ENCODE measurements at places on chromosomes 4 and X.
A peak's percentile ranks its signal among the peaks of the same experiment; 100 is the strongest.

DNA sequence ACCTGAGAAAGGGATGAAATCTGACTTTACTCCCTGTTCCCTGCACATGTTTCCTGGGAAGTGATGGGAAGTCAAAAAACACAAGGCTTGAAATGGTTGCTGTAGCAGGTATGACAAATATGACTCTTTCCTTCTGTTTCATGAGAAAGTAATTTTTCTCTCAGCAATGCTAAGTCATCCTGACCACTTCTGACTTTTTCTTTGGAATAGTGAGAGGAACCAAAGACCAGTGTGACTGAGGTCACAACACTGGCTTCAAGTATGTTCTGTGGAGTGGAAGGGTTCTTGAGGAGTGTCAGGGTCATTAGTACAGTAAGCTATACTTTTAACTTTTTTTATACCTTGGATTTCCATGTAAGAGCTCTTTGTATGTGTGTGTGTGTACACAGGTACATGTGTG lies 225.3 kb downstream of the PPP3CA start:
- DNase-seq: no peak

- DNase-seq: no peak
Observed at GRCh38 chr4:119707336-119707735, 78.7 kb upstream of the PDE5A start.

GRCh38 chr4:7802093-7802726 lies 137.5 kb downstream of the AFAP1 start:
- DNase-seq: peak; percentile 84

DNA sequence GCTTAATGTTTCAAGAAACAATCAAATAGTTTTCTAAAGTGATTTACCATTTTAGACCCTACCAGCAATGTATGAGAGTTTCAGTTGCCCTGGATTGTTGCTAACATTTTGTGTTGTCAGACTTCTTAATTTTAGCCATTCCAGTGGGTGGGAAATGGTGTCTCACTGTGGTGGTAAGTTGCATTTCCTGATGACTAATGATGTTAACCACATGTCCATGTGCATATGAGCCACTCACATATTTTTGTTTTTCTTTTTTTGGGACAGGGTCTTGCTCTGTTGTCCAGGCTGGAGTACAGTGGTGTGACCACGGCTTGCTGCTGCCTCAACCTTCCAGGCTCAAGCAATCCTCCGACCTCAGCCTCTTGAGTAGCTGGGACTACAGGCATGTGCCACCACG lies 48.3 kb downstream of the MED28 start:
- DNase-seq: no peak

GRCh38 chrX:64184396-64184795 lies 21.1 kb downstream of the AMER1 start:
- DNase-seq: no peak

DNA sequence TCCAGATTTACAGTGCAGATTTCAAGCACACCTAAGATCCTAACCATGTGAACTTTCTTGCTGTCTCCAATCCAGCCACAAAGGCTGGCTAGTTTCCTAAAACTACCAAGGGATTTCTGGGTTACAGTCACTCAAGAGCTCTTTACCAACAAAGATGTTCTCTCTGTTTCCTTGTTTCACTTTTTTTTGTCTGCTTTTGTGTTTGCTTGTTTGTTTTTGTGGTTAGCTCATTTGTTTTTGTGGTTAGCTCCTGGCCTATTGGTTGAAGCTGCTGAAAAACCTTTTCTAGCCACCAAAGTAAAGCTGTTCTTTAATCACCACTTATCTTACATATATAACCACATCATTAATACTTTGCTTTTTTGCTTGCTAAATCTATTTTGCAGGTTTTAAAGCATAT lies 642.5 kb upstream of the GALNTL6 start:
- DNase-seq: no peak

- DNase-seq: no peak
Observed at GRCh38 chr4:124480061-124480460, 232.5 kb downstream of the ANKRD50 start.

- no peak for DNase-seq
Observed at GRCh38 chrX:70769659-70770227, 138.8 kb downstream of the TEX11 start.

GRCh38 chr4:69601065-69601464 lies 38.4 kb downstream of the UGT2A2 start:
- no peak for DNase-seq

DNA sequence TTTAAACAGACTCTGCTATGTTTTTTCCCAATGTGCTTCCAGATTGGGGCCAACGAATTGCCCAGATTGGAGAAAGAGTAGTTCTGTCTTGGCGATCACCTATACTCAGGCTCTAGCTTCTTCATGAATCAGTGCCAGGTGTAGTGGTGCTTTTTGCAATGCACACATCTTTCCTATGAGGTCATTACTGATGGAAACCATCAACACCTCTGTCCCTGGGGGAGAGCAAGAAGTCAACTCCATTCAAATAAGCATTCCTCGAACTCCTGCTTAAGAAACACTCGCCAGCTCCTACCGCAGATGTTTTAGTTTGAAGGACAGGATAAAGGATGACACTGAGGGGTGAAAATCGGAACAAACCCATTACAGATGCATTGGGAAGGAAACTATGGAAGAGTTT lies 156.5 kb upstream of the DKK2 start:
- no peak for DNase-seq

DNA sequence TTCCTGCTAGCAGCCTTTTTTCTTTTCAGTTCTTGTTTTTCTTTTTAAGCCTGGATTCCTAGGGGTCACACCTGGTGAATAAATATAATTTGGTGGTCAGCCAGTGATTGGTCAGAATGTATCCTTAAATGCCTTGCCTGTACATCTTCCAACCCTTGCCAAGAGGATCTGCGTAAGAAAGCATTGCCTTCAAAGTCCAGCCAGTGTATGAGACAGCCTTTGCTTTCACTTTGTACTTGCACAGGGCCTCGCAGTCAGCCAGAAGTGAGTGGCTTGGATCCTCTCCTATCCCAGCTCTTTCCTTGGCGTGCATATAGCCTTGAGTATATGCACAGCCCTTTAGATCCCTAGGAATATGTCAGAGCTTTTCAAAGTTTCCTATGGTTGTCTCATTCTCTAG lies 22.2 kb downstream of the KANTR start:
- no peak for DNase-seq

DNA sequence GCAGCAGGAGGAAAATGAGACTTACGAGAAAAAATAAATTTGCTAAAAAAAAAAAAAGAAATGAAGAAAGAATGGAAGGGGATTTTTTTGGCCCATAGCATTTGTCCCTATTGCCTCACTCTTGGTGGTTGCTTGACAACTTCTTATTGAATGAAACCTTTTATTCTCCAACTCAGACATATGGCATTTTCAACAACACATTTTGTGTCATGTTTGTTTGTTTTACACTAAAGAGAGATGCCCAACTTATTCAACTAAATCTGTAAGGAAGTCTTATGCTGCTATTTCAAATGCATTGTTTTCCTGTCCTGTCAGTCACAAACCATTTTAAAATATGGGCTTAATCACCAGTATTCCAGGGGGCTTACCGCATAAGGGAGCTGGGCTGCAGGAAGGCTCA lies 409.1 kb upstream of the TENM3 start:
- no peak for DNase-seq

DNA sequence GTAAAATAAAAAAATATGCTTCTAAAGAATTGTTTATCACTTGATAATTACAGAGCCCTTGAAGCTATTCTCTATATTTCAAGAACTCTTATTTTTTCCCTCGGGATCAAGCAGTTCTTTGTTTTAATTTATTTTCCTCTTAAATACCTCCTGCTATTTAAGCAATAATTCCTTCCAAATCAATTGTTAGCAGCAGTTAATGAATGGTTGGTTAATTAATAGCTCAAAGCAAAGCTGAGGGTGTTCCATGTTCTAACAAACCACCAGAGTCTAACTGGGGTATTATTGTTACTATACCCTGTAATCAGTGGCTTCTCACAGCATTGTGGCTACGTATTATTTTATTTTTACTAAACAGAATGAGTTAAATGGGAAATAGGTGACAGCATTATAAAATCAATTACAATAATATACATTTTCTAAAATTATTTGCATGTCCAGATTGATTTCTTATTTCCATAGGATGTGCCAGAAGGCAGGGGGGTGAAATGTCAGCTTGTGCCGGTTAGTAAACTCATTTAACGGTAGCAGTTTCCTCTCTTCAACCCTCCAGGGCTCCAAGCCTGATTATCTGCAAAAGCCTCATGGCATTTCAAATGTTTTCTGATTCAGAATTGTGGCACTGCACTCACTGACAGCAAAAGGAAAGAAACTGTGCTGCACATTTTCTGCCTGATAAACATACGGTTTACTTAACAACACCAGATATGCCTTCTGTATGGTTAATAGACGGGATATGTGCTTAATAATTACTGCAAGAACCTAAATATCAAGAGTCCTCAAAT lies 286.9 kb upstream of the EMCN start:
- no peak for DNase-seq

- DNase-seq: no peak
Observed at GRCh38 chr4:122899682-122900081, 22.7 kb downstream of the NUDT6 start.

DNA sequence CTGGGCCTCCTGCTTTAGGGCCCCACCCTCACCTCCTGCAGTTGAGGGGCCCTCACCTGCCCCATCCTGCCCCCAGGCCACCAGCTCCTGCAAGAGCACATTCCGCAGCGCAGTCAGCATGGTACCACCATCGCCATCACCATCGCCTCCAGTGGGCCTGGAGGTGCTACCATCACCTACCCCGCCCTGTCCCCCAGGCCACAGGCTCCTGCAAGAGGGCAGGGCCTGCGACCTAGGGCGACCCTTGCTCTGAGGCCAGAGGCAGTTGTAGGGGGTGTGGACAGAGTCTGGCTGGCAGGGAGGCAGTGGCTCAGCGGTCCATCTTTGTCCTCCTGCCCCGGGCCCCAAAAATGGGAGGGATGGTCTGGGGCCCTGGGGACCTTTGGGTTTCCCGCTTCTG lies 3.9 kb upstream of the HAUS7 start:
- DNase-seq: peak; percentile 9

- DNase-seq: no peak
Observed at GRCh38 chr4:77615153-77615552, 9.5 kb downstream of the CXCL13 start.

- DNase-seq: no peak
Observed at GRCh38 chr4:16113741-16114140, 29.9 kb upstream of the PROM1 start.

- no peak for DNase-seq
Observed at GRCh38 chr4:85793233-85793585, 318.3 kb downstream of the ARHGAP24 start.

DNA sequence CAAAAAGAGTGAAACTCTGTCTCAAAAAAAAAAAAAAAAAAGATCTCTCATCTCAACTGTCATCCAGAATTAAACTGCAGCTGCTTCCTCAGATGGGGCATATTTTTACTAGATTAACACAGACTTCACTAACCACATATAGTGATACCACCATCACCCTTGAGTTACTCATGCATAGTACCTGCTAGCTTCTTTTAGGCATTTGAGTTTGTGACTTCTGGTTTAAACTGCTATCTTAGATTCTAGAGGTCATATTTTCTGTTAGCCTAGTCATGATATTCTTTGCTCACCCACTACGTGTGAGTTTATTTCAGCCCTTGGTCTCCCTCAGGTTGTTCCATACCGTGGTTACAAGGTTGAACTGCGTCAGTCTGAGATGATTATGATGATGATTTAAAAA lies 154.9 kb upstream of the BMP3 start:
- no peak for DNase-seq

- DNase-seq: no peak
Observed at GRCh38 chr4:95963456-95963855, 123.6 kb downstream of the PDHA2 start.

DNA sequence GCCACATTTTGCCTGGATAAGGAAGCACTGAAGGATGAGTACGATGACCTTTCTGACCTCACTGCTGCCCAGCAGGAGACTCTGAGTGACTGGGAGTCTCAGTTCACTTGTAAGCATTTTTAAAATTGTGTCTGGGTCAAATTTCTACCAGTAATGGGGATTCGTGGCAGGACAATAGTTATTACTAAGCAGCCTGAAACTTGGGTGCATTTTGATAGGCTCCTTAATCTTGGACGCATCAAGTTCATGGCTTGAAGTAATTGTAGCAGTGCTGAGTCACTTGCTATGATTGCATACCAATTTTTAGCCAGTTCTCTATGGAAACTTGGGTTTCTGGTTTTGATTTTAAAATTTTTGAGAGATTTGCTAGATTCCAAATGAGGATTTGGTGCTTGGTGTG lies 4.3 kb downstream of the PGRMC1 start:
- no peak for DNase-seq

GRCh38 chr4:123830930-123831329 lies 434.3 kb downstream of the SPRY1 start:
- no peak for DNase-seq

DNA sequence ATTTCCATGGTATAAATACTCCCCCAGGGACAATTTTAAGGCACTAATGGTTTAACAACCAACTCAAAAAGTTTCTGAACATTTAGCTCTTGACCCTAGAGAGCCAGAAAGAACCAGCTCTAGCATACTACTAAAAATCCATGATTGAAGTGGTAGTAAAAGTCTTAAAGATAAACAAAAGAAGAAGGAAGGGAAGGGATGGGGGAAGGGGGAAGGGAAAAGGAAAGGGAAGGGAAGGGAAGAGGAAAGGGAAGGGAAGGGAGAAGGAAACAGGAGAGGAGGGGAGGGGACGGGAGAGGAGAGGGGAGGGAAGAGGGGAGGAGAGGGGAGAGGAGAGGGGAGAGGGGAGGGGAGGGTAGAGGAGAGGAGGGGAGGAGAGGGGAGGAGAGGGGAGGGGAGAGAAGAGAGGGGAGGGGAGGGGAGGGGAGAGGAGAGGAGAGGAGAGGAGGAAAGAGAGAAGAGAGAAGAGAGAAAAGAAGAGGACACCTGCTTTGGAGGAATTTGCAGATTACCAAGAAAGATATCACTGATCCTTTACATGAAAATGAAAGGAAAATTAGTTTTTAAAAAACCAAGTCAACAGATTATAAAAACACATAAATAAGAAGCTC lies 26.4 kb upstream of the FAM241A start:
- no peak for DNase-seq

DNA sequence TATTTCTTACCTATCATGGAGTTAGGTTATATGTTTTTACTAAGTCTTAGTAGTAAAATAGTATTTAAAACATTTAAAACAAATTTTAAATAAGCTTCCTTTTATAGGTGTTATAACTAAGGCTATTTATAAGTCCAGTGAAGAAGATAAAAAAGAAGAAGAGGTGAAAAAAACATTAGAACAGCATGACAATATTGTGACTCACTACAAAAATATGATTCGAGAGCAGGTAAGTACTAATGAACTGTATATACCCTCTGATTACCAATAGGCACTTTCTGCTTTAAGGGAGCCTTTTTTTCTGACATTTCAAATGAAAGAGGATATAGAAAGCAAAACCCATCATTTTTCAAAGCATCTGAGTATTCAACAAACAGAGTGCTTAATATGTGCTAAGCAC lies 76.6 kb downstream of the USO1 start:
- no peak for DNase-seq

- no peak for DNase-seq
Observed at GRCh38 chrX:125089761-125090445, 229.8 kb upstream of the TEX13C start.

DNA sequence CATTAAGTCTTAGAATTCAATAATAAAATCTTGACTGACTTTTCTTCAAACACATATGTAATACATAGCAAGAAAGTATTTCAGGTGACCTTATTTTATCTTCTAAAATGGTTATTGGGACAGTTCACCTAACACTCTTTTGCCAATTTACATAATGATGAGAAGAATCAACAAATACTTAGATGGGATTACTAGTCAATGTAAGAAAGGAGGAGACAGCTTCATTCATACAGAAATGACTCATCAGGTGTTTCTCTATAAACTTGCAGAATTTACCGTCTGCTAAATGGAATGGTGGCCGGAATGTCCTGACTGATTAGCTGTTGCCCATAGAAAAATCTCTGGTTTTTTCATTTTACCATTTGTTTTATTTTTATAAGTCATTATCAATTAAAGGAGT lies 115.0 kb upstream of the ETNPPL start:
- no peak for DNase-seq
